ENCODE measurements at places on chromosomes 7 and 10. TPM values are rescaled to one million over a fixed set of nuclear protein-coding genes. Genes with fewer than 3 reads are reported as not detected.

GRCh38 chr7:47651355-47652317 lies 69.7 kb upstream of the TNS3 start:
- no peak for DNase-seq

- DNase-seq, result no peak
Measured at GRCh38 chr7:104149822-104150221, 58.0 kb downstream of the ORC5 start.

GRCh38 chr10:45602082-45602730 lies 70.4 kb downstream of the ZFAND4 start:
- no peak for DNase-seq

DNA sequence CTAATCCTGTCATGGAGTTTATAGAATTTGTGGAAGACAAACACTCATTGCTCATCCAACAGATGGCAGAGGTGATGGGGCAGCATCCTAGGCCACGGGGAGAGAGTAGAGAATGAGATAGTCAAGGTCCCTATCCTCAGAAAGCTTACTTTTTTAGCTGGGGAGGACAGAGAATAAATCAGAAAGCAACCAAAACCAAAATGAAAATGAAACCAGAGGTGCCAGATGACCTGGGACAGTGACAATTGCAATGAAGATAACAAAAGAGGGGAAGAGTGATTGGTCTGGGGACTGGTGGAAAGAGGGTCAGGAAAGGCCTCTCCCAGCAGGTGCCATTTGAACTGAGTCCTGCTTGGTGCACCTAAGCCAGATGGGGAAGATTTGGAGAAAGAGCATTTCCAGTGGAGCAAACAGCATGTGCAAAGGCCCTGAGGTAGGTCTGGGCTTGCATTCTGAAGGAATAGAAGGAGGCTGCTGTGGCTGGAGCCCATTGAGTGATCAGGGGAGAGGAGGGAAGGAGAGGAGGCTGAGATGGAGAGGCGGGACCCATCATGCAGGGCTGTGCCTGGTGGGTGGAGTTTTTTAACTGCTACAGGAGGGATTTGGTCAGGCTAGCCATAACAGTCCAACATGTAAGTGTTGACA lies 164.1 kb downstream of the RPS24 start:
- no peak for DNase-seq

DNA sequence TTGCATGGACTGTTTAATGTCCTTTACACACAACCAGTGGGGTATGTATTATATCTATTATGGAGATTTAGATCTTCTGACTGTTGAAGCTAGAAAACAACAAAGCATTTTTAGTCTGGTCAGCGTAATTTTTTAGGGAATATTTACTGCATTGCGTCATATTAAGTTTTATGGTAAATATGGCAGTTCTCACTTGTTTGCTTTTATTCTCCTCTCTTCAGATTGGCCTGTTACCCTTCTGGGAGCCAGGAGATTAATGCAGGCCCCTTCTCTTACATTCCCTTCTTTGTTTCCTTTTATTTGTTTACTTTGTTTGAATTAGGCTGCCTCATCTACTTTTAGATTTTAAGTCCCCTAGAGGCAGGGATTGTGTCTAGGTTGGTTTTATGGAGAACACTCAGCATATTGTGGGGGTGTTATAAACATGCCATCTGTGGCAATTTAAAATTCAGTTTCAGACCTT lies 13.8 kb downstream of the UBE2D1 start:
- no peak for DNase-seq

- DNase-seq, result no peak
Measured at GRCh38 chr10:7519351-7519750, 108.5 kb upstream of the SFMBT2 start.

DNA sequence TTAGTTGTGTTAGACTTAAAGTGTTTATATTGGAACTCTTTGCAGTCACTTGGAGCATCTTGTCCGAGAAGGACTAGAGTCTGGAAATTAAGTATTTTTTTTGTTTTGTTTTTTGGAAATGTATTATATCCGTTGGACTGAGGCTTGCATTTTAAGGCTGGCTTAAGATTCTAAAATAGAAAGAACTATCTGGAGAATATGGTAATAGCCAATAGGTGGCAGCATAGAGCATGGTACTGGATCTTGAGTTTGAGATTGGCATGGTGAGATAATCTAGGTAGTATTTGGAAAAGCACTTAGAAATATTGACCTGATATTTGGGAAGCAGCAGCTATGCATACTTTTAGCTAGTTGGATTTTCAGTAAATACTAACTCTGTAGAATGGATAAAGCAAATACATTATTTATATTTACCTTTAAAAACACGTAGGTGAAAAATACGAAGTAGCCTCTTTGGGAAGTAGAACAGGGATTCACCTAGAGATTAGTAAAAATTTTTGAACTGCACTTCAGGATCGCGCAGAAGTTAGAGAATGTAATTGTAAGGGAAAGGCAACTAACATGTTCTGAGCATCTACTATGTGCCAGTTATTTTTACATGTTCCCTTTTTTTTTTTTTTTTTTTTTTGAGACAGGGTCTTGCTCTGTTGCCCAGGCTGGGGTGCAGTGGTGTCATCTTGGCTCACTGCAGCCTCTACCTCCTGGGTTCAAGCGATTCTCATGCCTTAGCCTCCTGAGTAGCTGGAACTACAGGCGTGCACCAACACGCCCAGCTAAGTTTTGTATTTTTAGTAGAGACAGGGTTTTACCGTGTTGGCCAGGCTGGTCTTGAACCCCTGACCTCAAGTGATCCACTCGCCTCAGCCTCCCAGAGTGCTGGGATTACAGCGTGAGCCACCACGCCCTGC lies 78.6 kb downstream of the LCOR start:
- DNase-seq, result peak; percentile 5

DNA sequence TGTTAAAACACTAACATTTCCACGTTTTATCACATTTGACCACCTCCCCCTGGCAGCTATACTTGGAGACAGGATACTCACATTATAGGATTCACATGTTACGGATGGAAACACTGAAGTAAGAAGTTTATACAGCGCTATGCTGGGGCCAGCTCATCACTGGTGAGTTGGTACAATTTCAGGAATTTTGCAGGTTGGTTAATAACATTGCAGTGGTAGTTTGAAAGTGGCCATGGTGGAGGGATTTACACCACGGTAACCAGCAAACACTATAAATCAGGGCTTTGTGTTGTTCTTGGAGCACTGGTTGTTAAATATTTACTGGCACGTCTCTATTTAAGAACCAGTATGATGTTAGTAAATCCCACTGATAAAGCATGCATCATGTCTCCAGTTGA lies 174.0 kb downstream of the GFRA1 start:
- no peak for DNase-seq

DNA sequence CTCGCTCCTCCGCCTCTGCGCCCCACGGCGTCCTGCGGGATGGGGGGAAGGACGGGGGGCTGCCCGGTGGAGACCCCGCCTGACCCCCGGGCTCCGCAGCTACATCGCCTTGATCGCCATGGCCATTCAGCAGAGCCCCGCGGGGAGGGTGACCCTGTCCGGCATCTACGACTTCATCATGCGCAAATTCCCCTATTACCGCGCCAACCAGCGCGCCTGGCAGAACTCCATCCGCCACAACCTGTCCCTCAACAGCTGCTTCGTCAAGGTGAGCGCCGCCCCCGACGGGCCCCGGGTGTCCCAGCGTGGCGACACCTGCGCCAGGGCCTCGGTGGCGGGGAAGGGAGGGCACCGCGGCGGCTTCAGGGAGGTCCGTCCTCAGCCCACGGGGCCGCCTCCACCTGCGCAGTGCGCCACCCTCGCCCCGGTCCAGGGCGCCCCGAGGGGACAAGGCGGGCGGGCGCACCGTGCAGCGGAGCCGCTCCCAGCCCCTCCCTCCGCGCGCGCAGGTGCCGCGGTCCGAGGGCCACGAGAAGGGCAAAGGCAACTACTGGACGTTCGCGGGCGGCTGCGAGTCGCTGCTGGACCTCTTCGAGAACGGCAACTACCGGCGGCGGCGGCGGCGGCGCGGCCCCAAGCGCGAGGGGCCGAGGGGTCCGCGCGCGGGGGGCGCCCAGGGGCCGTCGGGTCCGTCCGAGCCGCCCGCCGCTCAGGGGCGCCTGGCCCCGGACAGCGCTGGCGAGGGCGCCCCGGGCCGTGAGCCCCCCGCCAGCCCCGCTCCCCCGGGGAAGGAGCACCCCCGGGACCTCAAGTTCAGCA lies 793 bp downstream of the FOXL3 start:
- no peak for DNase-seq

- no peak for DNase-seq
Measured at GRCh38 chr10:50511492-50512213, 112.1 kb downstream of the SGMS1 start.

GRCh38 chr10:95392681-95393164 lies 101.9 kb upstream of the PDLIM1 start:
- no peak for DNase-seq

The HIF1AN gene
- 11.4 TPM for total RNA-seq

DNA sequence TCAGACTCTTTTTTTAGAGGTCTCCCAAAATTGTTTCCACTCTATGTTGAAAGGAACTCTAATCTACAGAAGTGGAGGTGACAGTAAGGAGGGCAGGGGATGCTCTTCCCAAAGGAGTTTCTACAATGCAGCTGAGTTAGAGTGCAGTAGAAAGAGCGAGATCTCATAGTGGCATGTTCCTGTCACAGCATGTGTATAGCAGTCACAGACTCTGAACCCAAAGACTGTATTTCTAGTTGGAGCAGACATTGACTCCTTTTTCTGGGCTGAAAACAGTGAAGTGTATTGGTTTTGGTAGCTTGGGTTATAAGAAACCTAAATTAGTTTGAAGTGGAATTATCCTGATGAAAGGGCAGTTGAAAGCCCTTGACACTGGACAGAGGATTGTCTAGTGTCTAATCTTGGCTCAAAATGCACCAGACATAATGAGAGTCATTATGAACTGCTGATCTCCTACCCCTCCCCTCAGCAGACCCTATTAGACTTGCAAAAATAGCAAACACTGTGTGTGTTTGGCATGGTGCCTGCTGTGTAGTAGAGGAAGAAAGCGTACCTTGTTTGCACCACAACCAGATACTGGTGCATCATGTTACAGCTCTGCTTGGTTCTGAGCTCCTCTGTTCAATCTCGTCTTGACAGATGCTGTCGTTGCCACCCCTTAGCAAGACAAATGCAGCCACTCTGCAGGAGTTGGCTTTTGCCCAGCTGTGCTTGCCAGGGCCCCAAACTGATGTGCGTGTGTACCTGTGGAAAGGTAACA lies 336.0 kb downstream of the AUTS2 start:
- peak; percentile 44 for DNase-seq

The CDK5 gene
- 47.7 TPM for total RNA-seq

The SCRN1 gene
- 88.5 TPM for total RNA-seq

GRCh38 chr10:72819053-72819452 lies 74.5 kb upstream of the OIT3 start:
- no peak for DNase-seq

- DNase-seq, result no peak
Measured at GRCh38 chr10:42986633-42987032, 90.2 kb upstream of the RET start.

- no peak for DNase-seq
Measured at GRCh38 chr10:46090258-46090812, 44.3 kb upstream of the MSMB start.

The PDE6C gene
- not detected for total RNA-seq

The CASD1 gene
- 110 TPM for total RNA-seq
